ENCODE measurements at places on chromosomes 2 and 18.

DNA sequence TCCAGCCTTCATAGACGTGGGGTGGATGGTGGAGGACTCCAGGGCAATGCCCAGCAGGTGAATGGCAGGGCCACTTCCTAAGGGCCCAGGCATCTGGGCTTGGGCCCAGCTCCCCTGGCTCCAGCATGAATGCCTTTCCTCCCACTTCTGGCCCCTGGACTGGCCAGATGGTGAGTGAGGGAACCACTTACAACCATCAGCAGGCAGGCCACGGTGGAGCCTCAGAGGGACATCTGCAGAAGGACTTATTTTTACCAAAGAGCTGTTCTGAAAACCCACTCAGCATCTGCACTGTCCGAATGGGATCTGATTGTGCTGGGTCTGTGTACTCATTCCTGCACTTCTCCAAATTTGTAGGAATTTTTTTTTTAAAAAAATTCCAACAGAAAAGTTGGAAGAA, 69.6 kb downstream of the SNTG2 start:
- no peak for DNase-seq

GRCh38 chr2:70613521-70613920, 59.9 kb upstream of the TGFA start:
- no peak for DNase-seq

GRCh38 chr18:3931013-3931315, 481.0 kb downstream of the TGIF1 start:
- DNase-seq = no peak

DNA sequence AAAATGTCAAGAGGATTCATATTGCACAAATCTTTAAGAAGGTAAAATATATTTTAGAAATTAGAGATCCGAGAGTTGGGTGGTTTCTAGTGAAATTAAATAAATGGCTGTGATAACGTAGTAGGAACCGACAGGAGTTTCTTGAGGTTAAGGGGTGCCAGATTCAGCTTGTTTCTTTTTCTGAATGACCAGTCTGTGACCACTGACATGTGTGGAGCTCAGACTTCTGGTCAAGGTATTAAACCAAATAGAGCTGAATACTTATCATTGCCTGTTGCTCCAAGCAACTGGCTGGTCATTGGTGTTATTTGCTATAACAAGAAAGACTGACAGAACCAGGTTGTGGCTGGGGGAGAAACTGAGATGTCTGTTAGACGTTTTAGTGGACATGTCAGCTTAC, 408.2 kb upstream of the HS6ST1 start:
- DNase-seq = no peak

- DNase-seq = no peak
Measured at GRCh38 chr2:238100049-238100820, at the start of gene ESPNL. TSS of gene ESPNL (plus strand) at chr2:238100340. CDS start at chr2:238100420, 80 bp downstream.

DNA sequence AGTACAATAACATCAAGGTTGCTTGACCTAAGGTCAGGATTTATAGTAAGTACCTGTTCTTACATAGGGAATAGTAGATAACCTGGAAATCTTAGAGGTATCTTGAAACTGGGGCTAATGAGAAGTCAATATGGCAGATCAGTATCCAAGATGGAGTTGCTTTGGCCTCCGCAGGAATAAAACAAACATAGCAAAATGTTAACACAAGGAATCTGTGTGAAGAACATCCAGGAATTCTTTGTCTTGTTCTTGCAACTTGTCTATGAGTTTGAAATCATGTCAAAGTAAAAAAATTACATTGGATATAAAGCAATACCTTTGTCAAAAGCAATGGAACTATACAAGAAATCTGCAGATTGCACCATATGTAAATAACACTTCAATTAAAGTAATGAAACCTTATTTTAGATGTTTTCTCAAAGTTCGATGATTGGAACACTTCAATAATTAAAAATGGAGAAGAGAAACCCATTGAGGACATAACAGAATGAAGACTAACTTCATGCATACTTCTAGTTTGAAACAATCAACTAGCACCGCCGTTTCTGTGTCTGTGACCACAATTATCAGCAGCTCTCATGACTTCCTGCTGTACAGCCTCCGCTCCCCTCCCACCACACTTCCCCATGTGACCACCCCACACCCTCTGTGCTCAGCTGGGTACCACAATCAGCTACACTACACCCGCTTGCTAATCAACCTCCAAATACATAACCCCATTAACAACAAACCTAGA, 27.6 kb downstream of the C2orf76 start:
- peak; percentile 36 for DNase-seq

GRCh38 chr2:213317929-213318328, 33.7 kb downstream of the SPAG16 start:
- DNase-seq = no peak

DNA sequence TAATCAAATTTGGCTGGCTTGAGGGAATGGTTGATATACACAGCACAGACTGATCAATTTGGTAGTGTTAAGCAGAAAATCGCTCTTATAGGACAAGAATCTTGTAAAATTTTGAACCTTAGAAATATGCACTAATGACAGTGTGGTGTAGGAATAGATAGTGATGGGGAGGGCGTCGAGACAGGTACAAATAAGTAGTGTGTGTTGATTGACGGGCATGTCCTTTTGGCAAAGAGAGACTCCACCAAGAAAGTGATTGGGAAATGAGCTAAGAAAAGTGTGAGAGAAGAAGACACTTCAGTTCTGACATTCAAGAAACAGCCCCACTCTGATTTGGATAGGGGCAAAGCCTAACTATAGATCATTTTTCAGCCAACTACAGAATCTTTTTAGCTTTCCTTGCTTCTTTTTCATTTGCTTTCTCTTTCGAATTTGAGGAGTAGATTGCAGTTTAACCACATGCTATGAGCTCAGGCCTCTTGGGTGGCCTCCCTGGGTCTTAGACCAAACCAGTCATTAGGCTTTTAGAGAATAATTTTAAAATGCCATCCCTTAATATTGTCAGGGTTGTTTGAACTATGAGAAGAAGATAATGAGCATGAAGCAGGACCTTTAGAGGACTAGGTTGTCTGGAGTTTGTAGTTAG, 127.1 kb downstream of the CERS6 start:
- no peak for DNase-seq

DNA sequence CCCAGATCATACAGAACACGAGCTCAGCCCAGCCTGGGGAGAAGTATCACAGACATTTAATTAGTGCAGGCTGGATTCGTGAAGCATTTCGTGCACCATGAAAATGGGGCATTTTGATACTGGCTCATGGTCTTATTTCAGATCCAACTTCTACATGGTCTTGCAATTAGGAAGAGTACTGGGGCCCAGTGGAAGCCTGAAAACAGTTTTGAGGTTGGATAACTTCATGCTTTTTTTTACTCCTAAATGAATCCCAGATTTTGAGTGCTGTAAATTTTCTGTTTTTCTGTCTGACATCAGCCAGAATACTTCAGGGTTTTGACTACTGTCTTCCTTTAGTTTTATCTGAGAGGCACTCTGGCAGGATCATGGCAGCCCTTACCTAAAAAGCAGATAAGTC, 160.1 kb downstream of the GFPT1 start:
- no peak for DNase-seq

DNA sequence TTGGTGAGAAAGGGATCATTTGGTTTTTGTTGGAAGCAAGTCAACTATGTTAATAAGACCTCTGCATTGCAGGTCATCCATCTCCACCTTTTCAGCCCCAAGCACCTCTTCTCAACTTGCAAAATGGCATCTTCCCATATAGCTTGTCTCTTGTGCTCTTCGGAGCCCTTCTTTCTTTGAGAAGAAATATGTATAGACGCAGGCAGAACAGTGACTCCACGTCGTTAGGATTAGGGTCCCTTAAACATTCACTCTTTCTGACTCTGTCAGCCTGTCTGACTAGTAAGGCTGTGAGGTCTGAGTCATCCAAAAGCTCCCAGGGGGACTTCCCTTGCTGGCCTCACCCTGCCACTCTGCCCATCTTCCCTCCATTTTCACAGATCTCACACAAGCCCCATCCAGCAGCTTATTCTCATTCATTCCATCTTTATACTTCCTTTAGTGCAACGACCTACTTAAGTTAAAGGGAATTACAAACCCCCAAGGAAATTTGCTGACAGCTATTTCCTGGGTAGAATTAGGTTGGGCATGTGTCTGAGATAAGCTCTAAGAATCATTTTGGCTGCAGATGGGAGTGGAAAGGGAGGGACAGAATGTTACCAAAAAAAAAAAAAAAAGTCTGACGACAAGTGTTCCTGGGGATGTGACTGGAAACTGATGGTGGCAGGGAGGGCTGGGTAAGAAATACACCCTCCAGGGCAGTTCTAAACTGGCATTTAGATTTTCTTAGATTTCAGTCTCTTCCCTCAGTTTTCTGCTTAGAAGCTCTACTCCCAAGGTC, 37.7 kb upstream of the MEX3C start:
- DNase-seq = peak; percentile 53

- DNase-seq = peak; percentile 19
Measured at GRCh38 chr2:106137731-106138521, 56.2 kb downstream of the UXS1 start.

DNA sequence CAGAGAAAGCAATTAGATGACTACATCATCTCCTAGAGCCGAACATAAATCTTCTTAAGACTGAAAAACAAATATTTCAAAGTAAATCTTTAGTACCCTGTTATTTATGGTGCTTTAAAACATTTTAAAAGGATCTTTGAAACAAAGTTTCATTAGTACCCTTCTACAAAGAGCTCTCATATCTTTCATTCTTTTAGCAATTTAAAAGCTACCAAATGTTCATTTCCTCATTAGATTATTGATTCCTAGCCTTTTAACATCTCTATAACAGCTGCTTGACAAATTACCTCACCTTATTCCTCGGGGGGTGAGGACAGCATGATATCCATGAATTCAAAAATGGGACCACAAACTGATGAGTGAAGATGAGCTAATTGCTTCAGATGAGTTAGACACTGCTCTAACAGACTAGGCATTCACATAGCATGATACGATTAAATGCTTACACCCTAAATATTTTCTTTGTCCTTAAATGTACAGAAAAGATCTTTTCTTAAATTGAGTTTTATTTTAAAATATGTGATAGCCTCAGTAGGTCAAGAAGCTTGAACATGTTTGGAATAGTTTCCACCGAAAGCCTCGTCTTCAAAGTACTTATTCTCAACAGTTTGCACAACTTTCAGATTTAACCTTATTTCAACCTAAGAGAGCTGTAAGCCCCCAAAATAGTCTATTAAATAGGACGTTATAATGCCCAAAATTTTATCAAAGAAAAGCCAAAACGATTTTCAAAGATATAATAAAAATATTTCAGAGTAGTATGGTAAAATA, 2.1 kb downstream of the ATAD2B start:
- no peak for DNase-seq

DNA sequence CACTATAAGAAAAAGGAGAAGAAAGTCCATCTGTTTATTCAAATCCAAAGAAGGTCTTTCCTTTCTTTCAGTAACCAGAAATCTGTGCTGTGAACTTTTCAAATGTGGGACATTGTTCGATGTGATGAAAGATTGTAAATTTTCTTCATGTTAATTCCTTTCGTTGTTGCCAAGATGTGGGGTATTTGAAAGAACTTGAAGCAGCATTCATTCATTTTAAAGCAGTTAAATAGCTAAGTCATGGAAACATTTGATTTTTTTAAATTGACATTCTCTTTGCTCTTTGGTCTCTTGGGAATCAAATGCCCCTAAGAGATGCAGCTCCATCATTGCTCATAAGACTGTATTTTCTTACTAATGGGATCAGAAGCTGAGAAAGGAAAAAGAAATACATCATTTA, 93.7 kb upstream of the EHBP1 start:
- no peak for DNase-seq

DNA sequence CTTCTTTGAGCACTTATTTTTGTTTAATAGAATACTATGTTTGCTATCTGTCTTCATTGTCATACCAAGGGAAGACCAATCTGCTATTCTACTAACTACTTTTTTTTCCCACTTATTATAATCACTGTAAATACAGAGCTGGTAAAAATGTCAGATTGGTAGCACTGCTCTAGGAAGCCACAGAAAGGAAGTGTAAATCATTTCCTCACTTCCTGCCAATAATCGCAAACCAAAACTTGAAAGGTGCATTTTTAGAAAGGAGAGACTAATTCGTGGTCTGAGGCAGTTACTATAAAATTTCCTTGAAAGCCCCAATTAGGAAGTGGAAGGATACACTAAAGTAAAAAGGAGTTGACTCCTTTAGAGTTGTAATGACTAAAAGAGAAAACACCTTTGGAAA, 13.9 kb upstream of the THSD7B start:
- DNase-seq = no peak

DNA sequence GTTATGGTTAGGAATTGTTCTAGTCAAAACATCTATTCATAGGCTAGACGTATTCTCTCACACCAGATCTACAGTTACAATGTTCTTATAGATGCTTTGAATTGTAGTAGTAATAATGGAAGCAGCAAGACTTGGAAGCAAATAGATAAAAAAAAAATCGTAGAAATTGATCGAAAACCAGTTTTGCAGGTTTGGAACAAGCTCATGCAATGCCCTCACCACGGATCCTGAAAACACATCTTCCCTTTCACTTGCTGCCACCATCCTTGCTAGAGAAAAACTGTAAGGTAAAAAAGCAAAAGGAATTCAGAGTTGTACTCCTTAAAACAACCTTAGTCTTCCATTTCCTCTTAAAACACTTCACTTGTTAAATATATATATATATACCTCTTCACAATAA, 4.4 kb downstream of the SULT1C4 start:
- no peak for DNase-seq

GRCh38 chr2:37612382-37612781, 59.1 kb downstream of the CDC42EP3 start:
- DNase-seq = no peak

- no peak for DNase-seq
Measured at GRCh38 chr2:70098032-70098431, 10.8 kb downstream of the PCBP1 start.

DNA sequence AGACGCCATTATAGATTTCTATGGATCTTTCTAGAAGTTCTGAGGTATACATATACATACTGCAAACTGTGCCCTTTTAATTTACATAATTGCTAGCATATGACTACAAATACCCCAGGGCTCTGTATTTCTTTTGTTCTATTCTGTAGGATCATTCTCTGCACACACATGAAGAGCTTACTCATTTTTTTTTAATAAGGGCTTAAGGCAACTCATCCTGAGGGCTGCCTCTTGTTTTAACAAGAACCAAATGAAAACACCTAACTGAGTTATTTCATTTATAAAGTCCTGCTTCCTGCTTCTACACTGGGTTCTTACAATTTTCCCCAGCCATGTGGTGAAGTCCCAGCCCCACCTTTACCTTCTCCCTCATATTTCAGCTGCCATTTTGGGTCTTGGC, 390.5 kb downstream of the IRS1 start:
- no peak for DNase-seq

- no peak for DNase-seq
Measured at GRCh38 chr2:27033253-27033852, 588 bp downstream of the TMEM214 start.

DNA sequence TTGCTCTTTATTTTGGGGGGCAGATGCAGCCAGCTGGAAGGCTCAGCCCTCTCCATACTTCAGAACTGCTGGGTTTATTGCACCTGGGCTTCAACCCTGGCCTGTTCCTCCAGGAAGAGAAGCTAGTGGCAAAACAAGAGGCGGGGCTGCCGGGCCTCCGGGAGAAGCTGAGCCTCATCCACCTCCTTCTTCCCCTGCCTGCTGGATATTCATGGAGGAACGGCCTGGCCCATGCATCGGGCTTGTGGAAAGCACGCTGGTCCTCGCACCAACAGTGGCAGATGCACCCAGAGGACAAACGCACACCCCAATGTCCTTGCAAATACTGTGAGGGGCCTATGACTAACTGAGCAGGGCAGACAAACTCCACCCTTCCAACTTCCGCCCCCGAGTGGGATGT, 30.6 kb downstream of the FAM178B start:
- no peak for DNase-seq

GRCh38 chr2:9653485-9654271, 22.9 kb upstream of the YWHAQ start:
- DNase-seq = no peak

GRCh38 chr2:73110168-73111072, 2.3 kb downstream of the RAB11FIP5 start:
- DNase-seq = no peak

Measured in activated naive CD8-positive, alpha-beta T cell treated with anti-CD3 and anti-CD28 coated beads for 36 hours (primary cell).